ENCODE measurements at places on chromosomes 13 and 19. TPM values are rescaled to one million over a fixed set of nuclear protein-coding genes. Genes with fewer than 3 reads are reported as not detected.

DNA sequence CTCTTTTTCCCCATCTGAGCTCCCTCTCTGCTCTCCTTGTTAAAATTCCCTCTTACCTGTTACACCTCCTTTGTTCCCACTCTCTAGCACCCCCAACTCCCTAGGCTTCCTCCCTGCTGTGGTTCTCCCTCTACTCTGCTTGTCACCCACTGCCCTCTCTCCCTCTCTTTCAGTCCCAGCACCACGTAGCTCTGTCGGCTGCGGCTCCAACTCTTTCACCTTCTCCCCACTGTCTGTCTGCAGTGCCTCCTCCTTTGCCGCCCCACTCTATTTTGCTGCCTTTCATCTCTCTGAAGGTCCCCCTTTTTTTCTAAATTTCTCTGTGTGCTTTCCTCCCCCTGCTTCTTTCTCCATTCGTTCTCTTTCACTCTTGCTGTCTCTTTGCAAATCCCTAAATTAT is 1.1 kb downstream of the ZNF836 start:
- no peak for ATAC-seq

- no peak for ATAC-seq
These were observed 15.9 kb downstream of the MLLT1 start for GRCh38 chr19:6263735-6264444.

DNA sequence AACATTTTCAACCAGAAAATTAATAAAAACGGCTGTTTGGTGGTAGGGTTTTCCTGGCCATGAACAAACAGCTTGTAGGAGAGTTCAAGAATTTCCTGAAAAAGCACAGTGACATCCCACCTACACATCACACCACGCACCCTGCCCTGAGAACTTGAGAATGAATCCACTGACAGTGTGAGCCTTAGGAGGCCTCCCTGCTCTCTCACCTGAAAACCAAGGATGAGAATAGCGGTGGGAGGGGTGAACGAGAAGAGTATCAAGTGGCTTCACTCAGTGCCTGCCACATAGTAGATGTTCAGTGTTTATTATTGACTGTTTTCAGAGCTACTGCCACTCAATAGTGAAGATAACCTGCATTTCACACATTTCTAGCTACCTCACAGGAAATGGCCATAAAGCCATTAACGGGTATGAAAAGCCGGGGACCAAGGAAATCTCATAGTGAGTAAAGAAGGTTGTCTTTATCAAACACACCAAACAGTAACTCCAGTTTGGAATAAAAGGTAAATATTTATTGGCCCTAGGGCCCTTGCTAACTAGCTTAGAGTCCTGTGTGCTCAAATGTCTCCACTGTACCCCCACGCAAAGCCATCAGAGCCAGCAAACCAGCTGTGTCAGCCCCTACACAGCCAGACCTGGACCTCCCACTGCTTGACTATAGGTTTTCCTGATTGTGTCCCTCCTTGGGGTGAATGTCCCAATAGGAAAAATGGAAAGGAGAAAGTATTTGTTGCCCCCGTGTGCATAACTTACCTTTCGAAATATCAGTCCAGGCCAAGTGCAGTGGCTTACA is 40.6 kb downstream of the TPT1 start:
- no peak for ATAC-seq

GRCh38 chr19:48989701-48990291 is 3.3 kb downstream of the GYS1 start:
- no peak for ATAC-seq

Gene ARL11
- total RNA-seq = 0.94 TPM

Gene TIMM50
- 50.8 TPM for total RNA-seq

- ATAC-seq = no peak
These were observed 7.3 kb downstream of the RASAL3 start for GRCh38 chr19:15456871-15457700.

GRCh38 chr13:97246596-97247158 is 24.5 kb downstream of the MBNL2 start:
- no peak for ATAC-seq

- ATAC-seq = no peak
These were observed 313.4 kb upstream of the TMTC4 start for GRCh38 chr13:100987948-100988347.

- ATAC-seq = no peak
These were observed 1109.1 kb upstream of the MIR17HG start for GRCh38 chr13:90238413-90238812.

Measured in gastroesophageal sphincter (tissue), 4 donors.